ENCODE measurements at places on chromosomes 12 and 14.

GRCh38 chr14:37589715-37590427 is 5.2 kb downstream of the FOXA1 start:
- DNase-seq: peak; percentile 41

DNA sequence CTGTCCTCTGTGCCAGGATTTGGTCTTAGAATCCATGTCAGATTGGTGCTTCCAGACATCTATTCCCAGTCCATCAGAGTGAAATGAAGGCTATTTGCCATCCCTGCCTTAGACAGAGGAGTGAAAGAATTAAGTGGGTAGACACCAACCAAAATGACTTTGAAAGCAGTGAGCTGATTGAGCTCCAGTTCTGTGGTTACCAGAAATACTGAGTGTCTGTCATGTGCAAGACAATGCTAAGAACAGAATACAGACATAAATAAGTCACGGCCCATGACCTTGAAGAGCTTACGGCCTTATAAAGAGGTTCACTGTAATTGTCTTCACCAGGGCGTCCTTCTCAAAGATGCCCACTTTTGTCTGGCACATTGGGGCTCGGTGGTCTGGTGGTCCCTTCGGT is 21.6 kb upstream of the MANSC4 start:
- no peak for DNase-seq

DNA sequence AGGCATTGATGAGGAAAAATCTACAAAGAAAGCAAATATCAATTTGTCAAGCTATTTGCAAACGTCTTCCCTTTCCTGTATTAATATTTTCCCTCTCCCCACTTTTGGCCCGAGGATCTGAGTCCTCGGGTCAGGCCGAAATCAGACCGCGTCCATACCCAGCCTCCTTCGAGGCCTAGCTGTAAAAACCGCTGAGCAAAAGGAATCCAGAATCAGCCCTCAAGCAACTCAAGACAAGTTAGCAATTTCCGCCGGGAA is 353 bp upstream of the MAPK1IP1L start:
- DNase-seq: no peak

DNA sequence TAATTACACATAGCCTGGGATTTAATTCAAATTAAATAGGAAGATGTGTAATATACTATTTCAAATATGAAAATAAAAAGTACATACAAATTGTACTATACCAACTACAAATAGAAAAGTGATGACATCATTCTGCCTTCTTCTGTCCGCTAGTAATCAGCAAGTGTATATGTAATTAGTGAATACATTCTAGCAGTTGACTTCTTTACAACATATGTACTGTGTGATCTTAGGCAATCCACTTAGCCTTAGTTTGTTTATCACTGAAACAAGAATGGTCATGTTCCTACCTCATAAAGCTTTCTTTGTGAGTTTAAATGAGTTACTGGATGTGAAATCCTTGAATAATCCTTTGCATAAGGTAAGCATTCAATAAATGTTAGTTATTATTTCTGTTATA is 7.8 kb upstream of the LUM start:
- DNase-seq: no peak

DNA sequence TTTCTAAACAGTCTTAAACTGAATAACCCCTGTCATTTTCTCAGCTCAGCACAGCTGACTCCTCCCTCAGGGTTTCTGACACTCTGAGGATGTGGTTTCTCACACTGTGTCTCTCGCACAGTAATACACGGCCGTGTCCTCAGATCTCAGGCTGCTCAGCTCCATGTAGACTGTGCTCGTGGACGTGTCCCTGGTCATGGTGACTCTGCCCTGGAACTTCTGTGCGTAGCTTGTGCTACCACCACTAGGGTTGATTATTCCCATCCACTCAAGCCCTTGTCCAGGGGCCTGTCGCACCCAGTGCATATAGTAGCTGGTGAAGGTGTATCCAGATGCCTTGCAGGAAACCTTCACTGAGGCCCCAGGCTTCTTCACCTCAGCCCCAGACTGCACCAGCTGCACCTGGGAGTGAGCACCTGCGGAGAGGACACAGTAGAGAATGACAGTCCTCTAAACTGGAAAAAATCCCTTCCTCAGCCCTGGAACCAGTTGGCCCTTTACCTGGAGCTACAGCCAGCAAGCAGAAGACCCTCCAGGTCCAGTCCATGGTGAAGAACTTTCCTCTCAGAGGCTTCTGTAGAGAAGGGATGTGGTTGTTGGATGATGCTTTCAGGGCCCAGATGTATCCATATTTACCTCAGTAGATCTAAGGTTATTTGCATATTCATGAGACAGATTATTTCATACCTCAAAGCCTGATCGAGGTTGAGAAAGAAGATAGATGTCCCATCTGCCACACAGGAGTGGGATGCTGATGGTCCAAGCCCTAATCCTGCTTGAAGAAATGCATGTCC is 984.8 kb downstream of the TMEM121 start:
- no peak for DNase-seq

- DNase-seq: peak; percentile 25
Measured at GRCh38 chr12:10562306-10562933, 51.0 kb downstream of the MAGOHB start.

- no peak for DNase-seq
Measured at GRCh38 chr12:82855872-82856271, 169.2 kb downstream of the TMTC2 start.

- DNase-seq: no peak
Measured at GRCh38 chr14:71478542-71478941, 453.7 kb upstream of the RGS6 start.
